Forelimb muscle (tissue), 1 donor: ENCODE measurements at places on chromosomes 6 and 20. TPM values are rescaled to one million over a fixed set of nuclear protein-coding genes. Genes with fewer than 3 reads are reported as not detected.

- DNase-seq: no peak
Observed at GRCh38 chr20:6489361-6490171, 277.9 kb upstream of the BMP2 start.

DNA sequence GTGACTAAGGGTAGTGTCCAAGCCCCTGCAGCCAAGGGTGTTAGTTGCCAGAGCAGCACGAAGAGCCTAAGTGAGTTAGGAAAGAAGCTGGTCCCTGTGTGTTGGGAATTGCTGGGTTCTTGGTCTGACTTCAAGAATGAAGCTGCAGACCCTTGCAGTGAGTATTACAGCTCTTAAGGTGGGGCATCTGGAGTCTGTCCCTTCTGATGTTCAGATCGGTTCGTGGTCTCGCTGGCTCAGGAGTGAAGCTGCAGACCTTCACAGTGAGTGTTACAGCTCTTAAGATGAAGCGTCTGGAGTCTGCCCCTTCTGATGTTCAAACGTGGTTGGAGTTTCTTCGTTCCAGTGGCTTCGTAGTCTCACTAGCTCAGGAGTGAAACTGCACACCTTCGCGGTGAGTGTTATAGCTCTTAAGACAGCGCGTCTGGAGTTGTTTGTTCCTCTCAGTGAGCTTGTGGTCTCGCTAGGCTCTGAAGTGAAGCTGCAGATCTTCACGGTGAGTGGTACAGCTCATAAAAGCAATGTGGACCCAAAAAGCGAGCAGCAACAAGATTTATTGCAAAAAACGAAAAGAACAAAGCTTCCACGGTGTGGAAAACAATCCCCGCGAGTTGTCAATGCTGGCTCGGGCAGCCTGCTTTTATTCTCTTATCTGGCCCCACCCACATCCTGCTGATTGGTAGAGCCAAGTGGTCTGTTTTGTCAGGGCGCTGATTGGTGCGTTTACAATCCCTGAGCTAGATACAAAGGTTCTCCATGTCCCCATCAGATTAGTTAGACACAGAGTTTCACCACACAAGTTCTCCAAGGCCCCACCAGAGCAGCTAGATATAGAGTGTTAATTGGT, 31.8 kb downstream of the PXDC1 start:
- no peak for DNase-seq

DNA sequence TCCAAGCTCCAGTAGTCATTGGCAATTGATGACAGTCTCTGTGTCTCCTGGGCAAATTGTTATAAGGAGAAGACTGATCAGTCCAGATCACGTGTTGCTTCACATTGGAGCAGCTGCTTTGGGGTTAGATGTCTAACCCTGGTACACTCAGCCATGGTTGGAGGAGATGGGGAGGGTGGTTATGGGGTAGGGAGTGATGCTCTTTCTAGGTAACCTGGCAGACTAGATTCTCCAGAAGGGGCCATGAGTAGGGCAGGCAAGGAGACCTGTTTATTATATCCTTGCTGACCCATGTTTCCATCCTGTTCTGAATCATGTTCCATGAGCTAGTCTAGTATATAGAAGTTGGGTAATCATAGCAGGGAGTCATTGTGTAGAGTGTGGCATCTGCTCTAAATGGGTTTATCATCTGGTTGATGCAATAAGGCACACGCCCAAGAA, 50.8 kb upstream of the BACH2 start:
- DNase-seq: no peak

- no peak for DNase-seq
Observed at GRCh38 chr20:57409316-57409671, 18.1 kb downstream of the RBM38 start.

The MATN4 gene
- polyA plus RNA-seq: 0.57 TPM

The DCDC2 gene
- 0.06 TPM for polyA plus RNA-seq
